ENCODE measurements at places on chromosomes 6 and 20. TPM values are rescaled to one million over a fixed set of nuclear protein-coding genes. Genes with fewer than 3 reads are reported as not detected.

The SDCBP2 gene
- 4.0 TPM for polyA plus RNA-seq

The PBOV1 gene
- not detected for polyA plus RNA-seq

The SLC26A8 gene
- not detected for polyA plus RNA-seq

The CDSN gene
- polyA plus RNA-seq = not detected

The FOXQ1 gene
- not detected for polyA plus RNA-seq

The KIF25 gene
- polyA plus RNA-seq = not detected
